ENCODE measurements at places on chromosomes 3 and 15.

- peak; percentile 98 for DNase-seq
Observed at GRCh38 chr3:113696658-113697499, 437 bp upstream of the USF3 start.

DNA sequence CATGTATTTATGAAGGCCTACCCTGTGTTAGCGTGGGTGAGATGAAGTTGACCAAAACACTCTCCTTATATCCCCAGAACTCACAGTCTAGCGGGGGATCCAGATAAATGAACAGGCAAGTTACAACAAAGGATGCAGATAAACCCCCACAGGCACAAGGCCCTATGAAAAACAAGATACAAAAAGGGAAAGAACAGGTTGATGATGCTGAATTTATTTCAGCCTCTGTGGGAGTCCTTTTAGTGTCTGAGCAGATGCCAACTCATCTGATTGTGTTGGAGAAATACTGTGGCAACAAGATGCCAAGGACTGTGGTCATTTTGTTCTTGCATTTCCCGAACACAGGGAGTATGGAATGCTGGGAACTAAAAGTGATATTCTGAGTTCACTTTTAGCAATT lies 300.0 kb downstream of the CHST2 start:
- no peak for DNase-seq

GRCh38 chr3:76940181-76940770 lies 99.6 kb upstream of the ROBO2 start:
- no peak for DNase-seq

DNA sequence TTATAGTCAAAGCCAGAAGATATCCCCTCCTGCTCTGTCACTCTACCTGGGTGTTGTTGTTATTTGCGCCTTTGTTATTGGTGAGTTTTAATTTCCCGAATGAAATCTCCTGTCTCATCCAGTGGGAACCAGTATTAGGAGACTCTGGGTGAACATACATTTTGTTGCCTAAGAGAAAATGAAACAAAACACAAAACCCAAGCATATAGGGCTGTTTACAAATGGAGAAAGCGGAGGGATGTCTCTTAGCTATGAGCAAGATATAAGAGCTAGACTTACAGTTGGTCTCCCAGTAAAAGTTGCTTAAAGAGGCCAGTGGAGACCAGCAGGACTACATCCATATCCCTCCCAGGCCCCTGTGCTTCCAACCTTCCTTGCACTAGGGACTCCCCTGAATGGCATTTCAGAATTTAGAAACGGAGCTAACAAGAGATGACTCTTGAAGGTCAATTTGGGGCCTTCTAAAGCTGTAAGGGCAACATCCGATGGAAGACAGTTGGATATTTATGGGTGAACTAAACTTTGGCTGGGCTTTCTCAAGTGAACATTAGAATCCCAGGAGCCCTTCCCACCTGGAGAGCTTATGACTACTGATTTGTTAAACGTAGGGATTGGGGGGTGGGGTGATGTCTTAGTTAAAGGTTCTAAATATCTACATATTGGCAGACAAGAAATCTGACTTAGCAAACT lies 2.7 kb downstream of the EOMES start:
- DNase-seq: no peak

- DNase-seq: no peak
Observed at GRCh38 chr15:71752128-71752527, 58.2 kb upstream of the NR2E3 start.

Data from GM12878 (cell line).